ENCODE measurements at places on chromosomes 2 and 18.

- no peak for DNase-seq
Observed at GRCh38 chr2:185700883-185701282, 37.7 kb upstream of the FSIP2 start.

GRCh38 chr2:20097889-20098714 is 46.7 kb upstream of the LAPTM4A start:
- DNase-seq = peak; percentile 59

DNA sequence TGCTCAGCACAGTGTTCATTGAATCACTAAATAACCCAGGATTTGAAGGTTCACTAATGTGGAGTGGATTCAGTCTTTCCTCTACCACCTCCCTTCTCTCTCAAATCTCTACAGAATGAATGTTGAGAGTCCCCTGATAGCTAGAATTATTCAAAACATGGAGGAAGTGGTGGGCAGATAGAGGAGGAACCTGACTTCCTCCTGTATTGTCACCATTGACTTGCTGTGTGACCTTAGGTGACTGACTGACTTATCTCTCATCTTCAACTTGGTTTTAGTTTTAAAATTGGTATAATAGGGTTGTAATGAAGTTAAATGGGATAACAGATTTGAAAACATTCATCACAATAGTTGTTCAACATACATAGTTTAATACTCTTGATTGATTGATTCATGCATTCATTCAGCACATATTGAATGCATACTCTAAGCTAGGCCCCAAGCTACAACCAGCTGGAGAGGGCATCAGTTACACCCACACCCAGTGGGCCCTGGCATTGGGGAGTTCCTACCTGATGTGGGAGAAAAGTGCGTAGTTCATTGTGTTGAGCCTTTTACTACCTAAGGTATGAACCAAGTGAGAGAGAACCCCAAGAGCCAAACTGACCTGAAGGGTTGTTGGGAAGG is 96.0 kb downstream of the WDR7 start:
- DNase-seq = no peak

GRCh38 chr2:238901461-238902057 is 53.7 kb downstream of the TWIST2 start:
- no peak for DNase-seq
